ENCODE measurements at places on chromosomes 5 and 9. TPM values are rescaled to one million over a fixed set of nuclear protein-coding genes. Genes with fewer than 3 reads are reported as not detected.

Gene TMC1
- total RNA-seq: not detected

Gene FAM120A
- 85.7 TPM for total RNA-seq

Gene MEGF10
- 67.6 TPM for total RNA-seq

DNA sequence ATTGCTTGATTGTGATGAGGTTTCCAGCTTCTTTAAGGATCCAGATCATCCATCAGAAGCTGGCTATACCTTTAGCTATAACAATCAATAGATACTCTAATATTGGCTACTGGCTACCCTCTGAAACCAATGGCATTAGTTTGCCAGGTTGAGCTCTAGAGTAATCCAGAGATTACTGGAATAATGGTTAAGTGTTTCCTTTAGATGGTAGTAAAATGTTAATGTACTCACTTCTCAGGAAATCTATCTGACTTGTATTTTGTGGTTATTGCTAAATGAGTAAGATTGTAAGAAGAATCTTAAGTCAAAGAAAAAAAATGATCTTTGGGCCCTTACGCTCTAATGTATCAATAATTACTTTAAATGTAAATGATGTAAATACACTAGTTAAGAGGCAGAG, 57.6 kb upstream of the OTP start:
- DNase-seq: no peak

Gene SHISAL2B
- total RNA-seq: not detected

DNA sequence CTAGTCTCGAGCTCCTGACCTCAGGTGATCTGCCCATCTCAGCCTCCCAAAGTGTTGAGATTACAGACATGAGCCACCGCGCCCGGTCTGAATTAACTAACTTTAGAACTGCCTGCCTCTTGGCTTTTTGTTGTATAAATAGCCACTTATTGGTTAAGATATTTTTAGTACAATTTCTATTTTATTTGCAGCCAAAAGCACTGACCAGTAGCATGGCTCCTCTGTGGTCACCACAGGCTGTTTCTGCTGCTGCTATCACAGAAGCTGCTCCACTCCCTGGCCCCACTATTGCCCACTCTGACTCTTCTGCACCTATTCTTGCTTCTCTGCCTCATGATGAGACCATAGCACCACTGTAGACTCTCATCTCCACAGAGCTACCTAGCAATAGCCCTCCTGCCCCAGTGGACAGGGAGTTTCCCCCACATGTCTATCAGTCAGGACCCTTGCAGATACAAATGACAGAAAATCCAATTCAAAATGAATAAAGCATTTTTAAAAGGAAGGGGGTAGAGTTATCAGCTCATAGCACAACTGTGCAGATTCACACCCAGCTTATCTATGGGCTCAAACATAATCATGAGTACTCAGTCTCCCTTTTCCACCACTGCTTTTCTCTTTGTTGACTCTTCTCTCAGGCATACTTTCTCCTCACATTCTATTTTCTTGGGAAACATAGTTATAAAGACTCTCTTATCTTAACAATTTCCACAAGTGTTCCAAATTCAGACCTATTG, 151.8 kb upstream of the EPB41L4A start:
- no peak for DNase-seq

Gene ZFAND5
- 151 TPM for total RNA-seq

GRCh38 chr5:114473541-114473940, 111.7 kb downstream of the KCNN2 start:
- DNase-seq: no peak

GRCh38 chr5:146048994-146049703, 56.2 kb downstream of the PLAC8L1 start:
- DNase-seq: peak; percentile 38

DNA sequence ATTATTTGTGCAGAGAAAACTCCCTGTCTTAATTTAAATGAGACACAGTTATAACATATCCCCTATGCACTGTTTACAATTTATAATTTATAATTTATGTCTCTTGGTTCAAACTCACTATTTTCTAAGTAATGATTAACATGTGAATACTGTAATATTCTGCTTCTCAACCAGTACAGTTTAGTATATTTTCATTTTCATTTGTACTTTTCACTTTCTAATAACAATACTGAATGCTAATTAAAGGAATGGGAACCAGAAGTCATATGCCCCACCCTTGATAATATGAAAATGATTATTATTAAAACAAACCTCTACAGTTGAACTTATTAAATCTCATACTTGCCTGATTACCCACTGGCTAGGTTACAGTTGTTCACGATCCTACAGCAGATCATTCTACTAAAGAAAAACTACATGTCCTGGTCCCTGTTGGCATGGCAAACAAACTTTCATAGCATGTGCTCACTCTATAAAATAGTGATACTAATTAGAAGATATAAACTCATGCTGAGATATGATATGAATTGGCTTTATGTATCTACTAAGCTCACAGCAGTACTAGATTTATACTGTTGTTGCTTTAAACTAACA, 66.4 kb downstream of the POU5F2 start:
- no peak for DNase-seq

DNA sequence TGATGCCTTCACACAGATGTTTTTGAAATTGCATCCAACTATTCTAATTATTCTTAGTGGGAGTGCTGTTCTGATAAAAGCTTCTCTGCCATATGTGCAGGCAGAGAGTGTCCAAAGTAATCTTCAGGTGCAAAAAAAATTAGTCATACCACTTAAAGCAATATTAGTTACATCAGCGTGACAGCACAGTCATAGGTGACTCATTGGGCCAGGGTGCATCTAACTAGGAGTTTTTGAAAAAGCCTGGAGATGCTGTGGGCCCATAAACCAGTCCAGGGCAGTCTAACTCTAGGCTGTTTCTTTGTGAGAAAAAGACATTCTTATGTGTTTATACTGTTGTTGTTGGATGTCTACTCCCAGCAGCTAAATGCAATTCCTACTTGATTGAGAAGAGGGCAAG, 33.0 kb upstream of the C6 start:
- no peak for DNase-seq

GRCh38 chr5:165094782-165095181, 1589.4 kb downstream of the MAT2B start:
- no peak for DNase-seq

DNA sequence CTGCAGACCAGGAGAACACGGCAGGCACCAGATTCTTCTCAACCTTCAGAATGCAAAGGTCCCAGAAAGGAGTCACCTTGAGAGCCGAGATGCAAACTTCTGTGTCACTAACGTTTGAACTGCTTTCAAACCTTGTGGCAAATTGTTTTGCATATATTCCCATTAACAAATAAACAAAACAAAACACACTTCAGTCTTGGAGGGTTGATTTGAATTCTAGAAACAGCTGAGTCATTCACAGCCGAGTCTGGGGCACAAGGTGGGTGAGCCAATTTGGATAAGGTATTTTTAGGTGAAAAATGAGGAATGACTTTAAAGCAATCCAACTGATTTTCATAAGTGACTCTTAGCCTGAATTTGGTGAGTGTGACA, 38.8 kb upstream of the ANKRD33B start:
- no peak for DNase-seq

DNA sequence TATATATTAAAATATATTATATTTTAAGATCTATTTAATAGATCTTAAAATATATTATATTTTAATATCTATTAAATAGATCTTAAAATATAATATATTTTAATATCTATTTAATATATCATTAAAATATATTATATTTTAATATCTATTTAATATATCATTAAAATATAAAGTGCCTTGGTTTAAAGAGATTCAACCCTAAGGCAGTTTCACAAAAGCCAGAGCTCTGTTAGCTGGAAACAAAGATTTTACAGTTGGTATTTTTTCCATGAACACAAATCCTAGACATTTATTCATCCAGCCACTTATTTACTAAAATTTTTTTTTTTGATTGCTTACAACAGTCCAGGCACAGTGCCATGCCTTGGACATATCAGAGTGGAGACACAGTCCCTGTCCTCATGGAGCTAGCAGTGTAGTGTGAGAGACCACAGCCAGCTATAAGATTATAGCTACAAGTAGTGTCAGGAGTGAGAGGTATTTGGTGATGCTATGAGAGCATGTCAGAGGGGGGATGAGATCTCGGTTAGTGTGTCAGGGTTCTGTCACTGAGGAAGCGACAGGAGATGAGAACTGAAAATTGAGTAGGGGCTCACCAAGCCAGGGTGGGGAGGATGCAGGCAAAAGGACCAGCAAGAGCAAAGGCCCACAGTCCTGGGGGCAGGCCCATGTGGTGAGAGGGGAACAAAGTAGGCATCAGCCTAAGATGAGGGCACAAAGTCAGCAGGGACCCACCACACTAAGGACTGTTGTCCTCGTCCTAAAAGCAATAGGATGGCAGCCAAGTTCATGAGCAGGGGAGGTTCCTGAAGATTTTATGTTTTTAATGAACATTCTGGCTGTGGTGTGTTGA, 74.5 kb downstream of the FBXO38 start:
- no peak for DNase-seq

- no peak for DNase-seq
Measured at GRCh38 chr9:95327239-95327865, 9.8 kb upstream of the FANCC start.

DNA sequence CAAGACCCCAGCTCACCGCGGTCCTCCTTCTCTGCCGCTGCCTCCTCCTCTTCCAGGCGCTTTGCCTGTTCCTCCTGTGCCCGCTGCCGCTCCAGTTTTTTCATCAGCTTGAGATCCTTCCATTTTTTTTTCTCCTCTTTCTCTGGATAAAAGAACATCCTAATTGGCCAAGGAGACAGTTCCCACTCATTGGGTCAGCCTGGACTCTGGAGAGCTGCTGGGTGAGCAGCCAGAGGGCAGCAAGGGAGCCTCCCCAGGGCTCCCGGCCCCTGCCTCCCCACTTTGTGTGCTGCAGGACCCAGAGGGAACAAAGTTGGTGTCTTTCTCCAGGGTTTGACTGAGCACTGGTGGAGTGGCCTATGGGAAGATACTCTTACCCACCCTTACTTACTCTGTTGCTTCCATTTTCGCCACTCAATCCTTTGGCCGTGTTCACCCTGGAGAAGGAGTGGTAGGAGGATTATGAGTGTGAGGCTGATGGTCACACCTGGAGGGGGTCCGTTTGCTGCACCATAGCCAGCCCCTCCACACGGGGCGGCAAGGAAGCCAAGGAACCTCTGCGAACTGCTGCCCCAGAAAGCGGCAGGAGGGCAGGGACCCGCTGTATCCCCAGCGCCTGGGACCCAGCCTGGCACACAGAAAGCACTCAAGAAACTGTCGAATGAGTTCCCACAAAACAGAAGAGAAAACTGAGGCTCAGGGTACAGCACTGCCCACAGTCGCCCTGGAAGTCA, 708 bp downstream of the SPOUT1 start:
- DNase-seq: no peak

- no peak for DNase-seq
Measured at GRCh38 chr9:115292584-115293279, 174.8 kb upstream of the TNC start.

Measured in SJCRH30 (cell line).